ENCODE measurements at places on chromosomes 11 and 22.

DNA sequence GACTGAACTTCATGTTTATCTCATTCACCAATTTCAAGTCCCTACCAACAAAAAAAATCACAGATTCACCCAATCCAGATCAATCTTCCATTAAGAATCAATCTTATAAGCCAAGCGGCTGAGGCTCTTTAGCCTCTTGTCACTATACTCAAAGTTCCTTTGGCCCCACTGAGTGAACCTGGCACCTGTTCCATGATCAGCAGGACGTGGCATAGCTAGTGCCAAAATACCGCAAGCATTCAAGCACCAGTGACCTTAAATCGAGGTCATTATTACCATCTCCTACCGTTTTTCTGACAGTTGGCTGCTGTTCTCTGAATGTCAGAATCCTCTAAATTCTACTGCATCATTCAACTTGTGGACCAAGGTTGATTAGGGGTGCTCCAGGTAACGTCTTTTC, 141.2 kb downstream of the CADM1 start:
- no peak for DNase-seq

DNA sequence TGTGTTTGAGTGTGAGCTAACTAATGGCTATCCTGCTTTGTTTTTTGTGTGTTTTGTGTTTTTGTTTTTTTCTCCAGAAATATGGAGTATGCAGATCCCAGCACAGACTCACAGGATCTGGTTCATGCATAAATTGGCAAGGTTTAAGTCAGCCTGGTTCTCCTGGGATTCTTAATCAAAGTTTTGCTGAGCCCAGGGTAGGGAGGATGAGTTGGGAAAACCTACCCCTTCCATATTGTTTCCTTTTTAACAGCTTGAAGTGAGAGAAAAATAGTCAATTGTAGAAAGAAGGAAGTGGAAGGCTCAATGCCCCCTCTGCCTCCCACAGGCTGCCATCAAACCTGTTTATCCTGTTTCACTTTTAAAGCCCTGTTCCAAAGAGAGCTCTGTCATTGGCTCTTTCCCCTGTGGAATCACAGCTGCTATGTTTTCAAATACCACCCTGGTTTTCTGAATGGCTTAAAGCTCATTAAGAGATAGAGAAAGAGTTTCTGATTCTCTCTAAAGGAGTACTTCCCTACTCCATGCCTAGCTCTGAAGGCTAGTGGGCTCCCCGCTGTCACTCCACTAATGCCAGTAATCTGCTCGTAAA, 23.4 kb upstream of the CADM1 start:
- DNase-seq, result no peak

DNA sequence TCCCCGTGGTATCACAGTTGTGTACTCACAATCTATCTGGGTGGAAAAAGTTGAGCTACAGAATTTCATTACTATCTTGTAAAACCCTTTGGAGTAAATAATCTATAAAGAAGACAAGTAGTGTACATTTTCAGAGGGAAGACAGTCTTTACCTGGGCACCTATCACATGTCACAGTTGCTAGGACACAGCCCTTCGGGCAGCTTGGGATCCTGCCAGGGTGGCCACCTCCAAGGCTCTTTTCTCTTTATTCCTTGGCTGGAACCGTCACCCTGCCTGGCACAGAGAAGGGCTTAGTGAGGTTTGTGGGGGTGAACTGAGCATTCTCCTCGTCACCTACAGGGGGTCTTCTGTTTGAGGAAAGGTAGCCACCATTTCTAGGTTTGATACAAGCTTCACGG, 23.6 kb downstream of the LRRC74B start:
- no peak for DNase-seq

GRCh38 chr22:37803195-37803638, 4.5 kb upstream of the GCAT start:
- DNase-seq, result no peak

GRCh38 chr22:19940536-19941364, 822 bp upstream of the COMT start:
- DNase-seq, result no peak
